ENCODE measurements at places on chromosomes 3 and 15. TPM values are rescaled to one million over a fixed set of nuclear protein-coding genes. Genes with fewer than 3 reads are reported as not detected.

DNA sequence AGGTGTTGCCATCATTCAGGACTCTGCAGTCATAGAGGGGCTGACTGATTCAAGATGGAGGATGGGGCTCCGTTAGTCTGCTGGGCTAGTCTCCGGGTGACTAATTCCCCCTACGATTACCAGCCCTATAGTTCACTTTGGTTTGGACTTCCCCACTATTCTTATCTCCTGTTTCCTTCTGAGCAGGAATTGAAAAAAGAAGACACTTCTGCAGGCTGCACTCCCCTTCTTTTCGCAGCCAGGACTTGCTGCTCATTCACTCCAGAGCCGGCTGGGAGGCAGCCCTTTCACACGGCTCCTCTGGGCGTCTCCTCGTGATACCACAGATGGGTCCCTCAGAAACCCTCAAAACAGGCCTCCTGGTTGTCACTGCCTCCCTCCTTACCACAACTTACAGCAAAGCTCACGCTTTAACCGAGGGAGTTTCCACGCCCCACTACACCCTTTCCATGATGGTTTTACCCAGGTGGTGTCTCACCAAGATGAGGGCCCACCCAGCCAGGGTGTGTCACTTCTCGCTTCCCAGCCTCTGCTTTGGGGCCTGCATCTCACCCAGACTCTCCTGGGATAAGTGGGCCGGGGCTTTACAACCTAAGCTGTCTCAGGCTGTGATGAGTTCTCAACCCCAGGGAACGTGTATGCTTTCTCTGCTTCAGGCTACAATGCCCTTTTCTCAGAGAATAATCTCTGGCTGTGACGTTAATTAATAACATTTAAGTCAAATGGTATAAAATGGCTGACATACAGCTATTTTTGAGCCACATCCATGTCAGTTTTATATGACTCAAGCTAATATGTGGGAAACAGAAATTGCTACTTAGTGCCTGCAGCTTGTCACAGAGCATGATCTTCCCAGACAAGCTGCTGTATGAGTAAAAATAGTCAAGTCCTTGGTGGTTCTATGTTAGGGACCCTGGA is 11.9 kb downstream of the CX3CR1 start:
- H3K4me3 ChIP-seq: peak overlapping the region; percentile 17
- H3K4me1 ChIP-seq: peaks cover 32% of the 10 kb centered on the region
- peaks cover 14% of the 10 kb centered on the region for H3K27me3 ChIP-seq
- DNase-seq: peak; percentile 89

- H3K4me1 ChIP-seq: no peaks in the 10 kb centered on the region
- H3K36me3 ChIP-seq: no peaks in the 10 kb centered on the region
- DNase-seq: no peak
- H3K4me3 ChIP-seq: no peak overlapping the region
Observed at GRCh38 chr3:88433568-88433967, 283.8 kb downstream of the C3orf38 start.

The RHOV gene
- total RNA-seq: not detected

The FOXL2 gene
- not detected for total RNA-seq

GRCh38 chr3:107217172-107217571 is 160.1 kb upstream of the CCDC54 start:
- no peak overlapping the region for H3K4me3 ChIP-seq
- peaks cover 3% of the 10 kb centered on the region for H3K36me3 ChIP-seq
- peaks cover 16% of the 10 kb centered on the region for H3K4me1 ChIP-seq
- H3K27ac ChIP-seq: no peak overlapping the region

DNA sequence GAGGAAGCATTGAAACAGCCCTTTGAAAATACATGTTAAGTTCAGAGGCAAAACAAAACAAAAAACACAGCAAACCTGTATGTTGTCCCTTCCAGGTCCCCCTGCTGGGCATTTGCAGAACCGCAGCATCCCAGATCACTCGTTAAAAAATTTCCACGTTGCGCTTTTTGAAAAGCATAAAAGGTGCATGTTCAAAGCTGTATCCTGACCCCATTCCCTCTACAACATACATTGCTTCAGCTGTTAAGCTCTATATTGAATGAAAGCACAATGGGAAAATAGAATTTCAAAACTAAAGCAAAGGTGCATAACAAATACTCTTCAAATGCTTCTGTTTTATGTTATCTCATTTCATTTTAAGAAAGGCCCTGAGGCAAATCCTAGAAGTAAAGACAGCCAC is 328.3 kb downstream of the THSD4 start:
- DNase-seq: peak; percentile 44
- no peaks in the 10 kb centered on the region for H3K36me3 ChIP-seq
- H3K27ac ChIP-seq: no peak overlapping the region

GRCh38 chr3:197499427-197499826 is 56.3 kb downstream of the BDH1 start:
- no peaks in the 10 kb centered on the region for H3K4me1 ChIP-seq
- no peak overlapping the region for H3K4me3 ChIP-seq
- DNase-seq: no peak

GRCh38 chr3:129460155-129460554 is 20.1 kb downstream of the IFT122 start:
- H3K27me3 ChIP-seq: no peaks in the 10 kb centered on the region
- DNase-seq: no peak
- H3K36me3 ChIP-seq: peaks cover 5% of the 10 kb centered on the region
- H3K27ac ChIP-seq: no peak overlapping the region
- H3K4me3 ChIP-seq: no peak overlapping the region

Measured in activated CD8-positive, alpha-beta memory T cell treated with anti-CD3 and anti-CD28 coated beads, Interleukin-2, amount 10 ng/mL, durations not matched to agents 7 days and 5 days (primary cell).